ENCODE measurements at places on chromosomes 13 and 19. TPM values are rescaled to one million over a fixed set of nuclear protein-coding genes. Genes with fewer than 3 reads are reported as not detected.

The CEBPG gene
- 15.5 TPM for total RNA-seq

The C19orf18 gene
- total RNA-seq, result 1.1 TPM

- DNase-seq, result no peak
Measured at GRCh38 chr19:33676999-33677665, 55.4 kb downstream of the CHST8 start.

The SLC7A9 gene
- total RNA-seq, result 11.4 TPM

DNA sequence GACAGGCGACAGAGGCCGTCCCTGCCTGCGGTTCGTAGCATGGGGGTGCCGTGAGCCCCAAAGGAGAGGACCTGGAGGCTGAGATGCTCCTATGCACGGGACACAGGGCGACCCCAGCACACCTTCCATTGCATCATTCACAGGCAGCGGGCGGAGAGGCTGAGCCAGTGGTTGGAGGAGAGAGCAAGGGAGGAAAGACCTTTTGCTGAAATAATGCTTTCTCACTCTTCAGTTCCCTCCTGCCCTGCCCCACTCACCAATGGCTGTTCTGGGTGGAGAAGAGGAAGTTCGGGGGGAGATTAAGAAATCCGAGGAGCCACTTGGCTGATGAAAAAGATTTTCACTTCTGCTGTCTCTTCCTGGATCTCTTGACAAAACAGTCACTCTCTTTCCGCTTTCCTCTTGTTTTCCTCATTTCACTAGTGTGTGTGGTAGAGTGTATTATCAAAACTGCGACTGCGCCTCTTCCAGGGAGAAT is at the start of gene NLRP12:
Gene NLRP12, minus strand, starts transcription at position 181 of the 478 bp plus-strand sequence. Its CDS starts 140 bp downstream, at position 41.
- DNase-seq, result no peak

DNA sequence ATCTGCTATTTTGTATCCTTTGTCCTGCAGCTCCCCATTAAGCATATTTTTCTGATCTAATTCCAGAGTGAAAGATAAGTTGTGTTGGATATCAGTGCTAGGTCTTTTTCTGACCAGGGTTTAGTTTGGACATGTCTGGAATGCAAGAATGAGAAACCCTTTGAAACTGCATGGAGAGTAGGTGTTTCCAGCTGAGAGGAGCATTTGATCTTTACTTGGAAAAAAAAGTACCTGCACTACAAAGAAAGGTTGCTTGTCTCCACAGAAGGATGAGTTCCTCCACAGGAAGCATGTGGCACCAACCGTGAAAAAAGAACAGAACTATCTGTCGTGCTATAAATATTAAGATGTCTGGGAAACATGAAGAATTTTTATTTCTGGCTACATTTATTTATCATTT is 36.6 kb upstream of the MED4 start:
- DNase-seq, result no peak

The SLAIN1 gene
- total RNA-seq, result 3.1 TPM

DNA sequence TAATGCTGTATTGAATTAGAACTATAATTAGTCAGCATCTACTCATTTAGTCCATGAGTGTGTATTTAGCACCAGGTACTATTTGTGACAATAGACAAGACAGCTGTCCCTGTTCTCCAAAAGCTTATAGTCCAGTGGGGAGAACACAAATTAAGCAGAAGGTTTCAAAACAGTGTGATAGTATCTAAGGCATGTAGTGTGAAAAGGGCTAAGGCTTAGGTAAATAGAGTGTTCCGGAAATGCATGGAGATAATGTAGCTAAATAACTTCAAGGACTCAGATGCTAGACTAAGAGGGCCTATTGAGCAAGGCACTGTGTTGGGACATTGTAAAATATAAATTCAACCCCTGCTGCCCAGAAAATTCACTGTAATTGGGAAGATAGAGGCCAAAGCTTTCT is 144.1 kb upstream of the MIR17HG start:
- no peak for DNase-seq

The TMEM59L gene
- total RNA-seq, result not detected
